CD4-positive, alpha-beta T cell treated with Interleukin-4 for 4 hours (primary cell): ENCODE measurements at places on chromosomes 4 and X.
A peak's percentile ranks its signal among the peaks of the same experiment; 100 is the strongest.

DNA sequence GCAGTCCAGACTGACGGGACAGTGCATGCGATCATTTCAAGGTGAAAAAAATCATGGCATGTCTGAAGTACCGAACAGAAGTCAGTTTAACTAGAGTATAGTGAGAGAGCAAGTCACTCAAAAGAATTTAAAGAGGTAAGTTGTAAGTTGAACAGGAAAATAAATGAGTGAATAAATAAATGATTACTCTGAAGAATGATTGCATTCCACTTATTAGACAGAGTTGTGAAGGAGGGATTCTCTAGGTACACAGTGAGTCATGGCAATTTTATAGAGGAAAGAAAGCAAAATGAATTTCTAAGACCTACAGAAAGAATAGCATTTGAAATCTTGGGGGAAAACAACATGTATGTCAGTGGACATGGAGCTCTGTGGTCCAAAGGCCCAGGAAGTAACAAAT, 37.1 kb upstream of the SLC7A11 start:
- DNase-seq = no peak

GRCh38 chrX:129959493-129959832, 23.0 kb upstream of the BCORL1 start:
- no peak for DNase-seq

- no peak for DNase-seq
Observed at GRCh38 chrX:153861733-153862310, 24.2 kb downstream of the L1CAM start.

- peak; percentile 41 for DNase-seq
Observed at GRCh38 chr4:6199422-6199921, 877 bp downstream of the JAKMIP1 start.

DNA sequence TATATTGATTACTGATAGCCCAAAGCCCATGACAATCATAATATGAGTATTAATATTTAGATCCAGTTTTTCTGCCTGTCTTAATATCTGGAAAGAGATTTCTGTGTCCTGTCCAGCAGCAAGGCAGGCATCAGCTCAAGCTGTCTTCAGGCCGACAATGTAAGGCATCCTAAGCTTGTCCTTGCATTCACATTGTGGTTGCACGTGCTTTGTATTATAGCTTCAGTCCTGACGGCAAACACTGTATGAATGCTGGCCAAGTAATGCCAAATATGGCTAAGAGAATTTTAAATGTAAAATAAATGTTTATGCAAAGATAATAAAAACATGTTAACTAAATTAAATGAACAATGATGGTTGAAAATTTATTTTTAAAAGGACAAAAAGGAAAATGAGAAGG, 255.7 kb upstream of the RPS6KA3 start:
- no peak for DNase-seq

- DNase-seq = no peak
Observed at GRCh38 chr4:187663076-187663475, 332.5 kb upstream of the ZFP42 start.

GRCh38 chr4:55348466-55348865, 2.4 kb downstream of the SRD5A3 start:
- DNase-seq = no peak

DNA sequence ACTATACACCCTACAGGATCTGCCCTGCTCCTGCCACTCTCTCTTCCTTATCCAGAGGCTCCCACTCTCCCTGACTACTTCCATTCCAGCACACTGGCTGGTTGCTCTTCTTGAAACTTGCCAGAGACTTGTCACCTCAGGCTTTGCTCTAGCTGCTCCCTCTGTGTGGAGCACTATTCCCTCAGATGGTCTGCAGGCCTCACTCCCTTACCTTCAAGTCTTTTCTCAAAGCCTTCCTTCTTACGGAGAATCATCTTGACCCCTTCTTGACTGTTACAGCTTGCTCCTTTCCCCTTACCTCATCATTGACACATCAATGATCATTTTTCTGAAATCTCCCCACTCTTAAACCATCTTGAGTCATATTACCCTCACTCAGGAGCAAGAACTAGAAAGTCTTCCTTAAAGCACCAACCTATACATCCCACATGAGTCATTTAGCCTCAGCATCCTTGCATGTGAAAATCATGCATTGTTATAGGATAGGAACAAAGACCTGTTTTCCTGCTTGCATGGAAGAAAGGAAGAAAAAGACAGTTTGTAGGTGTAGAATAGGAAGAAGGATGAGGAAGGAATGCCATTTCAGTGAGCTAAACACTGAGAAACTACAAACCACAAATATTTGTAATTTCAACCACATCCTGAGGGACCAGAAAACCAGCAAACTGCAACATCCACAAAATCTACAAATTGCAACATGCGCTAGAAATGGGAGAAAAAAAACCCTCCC, 55.7 kb downstream of the ANTXR2 start:
- DNase-seq = peak; percentile 24

DNA sequence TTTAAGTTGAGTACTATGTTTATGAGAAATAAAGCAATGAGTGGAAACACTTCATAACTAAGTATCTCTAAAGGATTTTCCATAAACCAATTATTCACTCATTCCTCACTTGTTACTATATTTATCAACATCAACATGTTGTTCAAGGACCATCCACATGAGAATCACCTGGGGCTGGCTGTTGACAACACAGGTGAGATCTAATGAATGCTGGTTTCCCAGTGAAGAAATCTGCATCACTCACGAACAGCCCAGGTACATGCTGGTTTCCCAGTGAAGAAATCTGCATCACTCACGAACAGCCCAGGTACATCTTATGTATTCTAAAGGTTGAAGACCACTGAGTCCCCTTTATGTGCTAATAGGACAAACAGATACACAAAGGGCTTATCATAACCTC, 32.5 kb downstream of the TSPAN5 start:
- DNase-seq = no peak

DNA sequence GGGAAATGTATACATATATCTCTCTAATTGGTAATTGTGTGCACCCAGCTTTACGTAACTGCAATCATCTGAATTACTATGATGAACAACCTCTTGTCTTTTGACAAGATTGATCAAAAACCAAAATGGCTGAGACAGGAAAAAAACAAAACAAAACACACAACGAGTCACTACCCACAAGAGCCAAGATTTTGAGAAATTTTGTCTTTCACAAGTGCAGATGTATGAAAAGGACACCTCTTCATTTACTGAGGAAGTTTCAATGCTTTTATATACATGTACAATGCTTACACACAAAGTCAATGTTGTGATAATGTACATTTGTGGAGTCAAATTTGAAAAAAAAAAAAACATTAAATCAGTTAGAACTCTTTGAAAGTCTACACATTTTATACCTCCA, 224.6 kb downstream of the SCFD2 start:
- DNase-seq = no peak

DNA sequence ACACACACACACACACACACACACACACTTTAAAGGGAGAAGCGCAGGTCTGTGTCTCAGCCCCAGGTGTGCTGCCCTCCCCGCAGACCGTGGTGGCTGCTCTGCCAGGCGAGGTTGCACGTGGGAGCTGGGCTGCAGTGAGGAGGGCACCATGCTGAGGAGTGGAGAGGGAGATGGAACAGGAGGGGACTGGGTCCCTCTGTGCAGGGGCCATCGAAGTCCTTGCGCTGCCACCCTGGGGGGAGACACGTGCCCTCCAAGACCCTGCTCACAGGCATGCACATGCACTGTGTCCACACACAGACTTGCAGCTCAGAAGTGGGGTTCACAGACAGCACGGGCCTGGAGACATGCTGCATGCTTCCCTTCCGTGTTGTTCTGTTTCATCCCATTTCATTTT, 65.5 kb upstream of the HGFAC start:
- DNase-seq = no peak

DNA sequence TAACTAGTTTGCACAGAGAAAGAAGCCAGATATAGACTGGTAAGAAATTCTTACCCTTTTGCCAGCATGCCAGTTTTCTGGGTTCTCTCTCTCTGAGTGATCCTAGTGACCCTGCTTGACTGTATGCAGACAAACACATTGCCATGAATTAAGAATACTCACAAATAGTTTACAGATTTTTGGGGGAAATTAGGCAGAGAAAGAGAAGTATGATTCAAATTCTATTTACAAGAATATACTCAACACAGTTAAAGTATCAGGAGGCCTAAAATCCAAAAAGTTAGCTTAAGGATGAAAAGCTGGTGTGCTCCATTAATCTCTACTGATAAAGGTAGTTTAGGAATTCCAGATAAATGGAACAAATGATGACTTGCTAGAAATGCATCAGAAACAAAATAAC, 18.4 kb downstream of the MOB1B start:
- no peak for DNase-seq

- no peak for DNase-seq
Observed at GRCh38 chr4:158065176-158065575, 107.6 kb downstream of the GASK1B start.

DNA sequence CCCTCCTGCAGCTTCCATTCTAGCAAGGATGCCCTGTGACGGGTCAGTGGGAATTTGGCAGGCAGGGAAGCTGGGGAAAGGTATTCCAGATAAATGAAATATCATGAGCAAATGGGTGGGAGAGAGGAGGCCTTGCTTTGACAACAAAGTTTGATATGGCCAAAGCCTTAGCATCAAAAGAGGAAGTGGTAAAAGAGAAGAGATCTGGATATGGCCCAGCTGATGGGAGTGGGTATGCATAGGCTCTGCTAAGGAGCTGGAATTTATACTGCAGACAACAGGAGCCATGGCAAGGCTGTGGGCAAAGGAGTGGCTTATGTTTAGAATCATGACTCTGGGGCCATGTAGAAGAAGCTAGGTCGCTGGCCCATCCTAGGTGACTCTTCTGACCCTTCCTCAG, 89.2 kb downstream of the PJA1 start:
- no peak for DNase-seq

DNA sequence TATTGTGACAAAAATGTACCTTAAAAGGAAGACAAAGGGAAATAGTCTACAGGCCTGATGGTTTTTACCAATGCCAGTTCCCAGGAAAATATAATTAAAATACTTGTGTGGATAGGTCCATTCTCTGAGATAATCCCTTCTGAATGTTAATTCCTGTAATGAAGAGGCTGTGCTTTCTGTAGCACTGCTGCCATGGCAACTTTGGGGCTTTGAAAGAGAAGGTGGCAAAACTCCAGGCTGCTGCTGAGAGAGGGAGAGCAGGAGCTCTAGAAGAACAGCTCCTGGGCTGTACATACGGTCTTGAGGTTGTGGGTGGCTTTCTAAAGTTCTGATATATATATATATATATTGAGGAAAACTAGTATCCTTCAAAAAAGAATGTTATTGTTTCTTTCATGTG, 125.4 kb downstream of the PDLIM5 start:
- DNase-seq = no peak

GRCh38 chr4:128573781-128574508, 235.6 kb upstream of the JADE1 start:
- DNase-seq = no peak

DNA sequence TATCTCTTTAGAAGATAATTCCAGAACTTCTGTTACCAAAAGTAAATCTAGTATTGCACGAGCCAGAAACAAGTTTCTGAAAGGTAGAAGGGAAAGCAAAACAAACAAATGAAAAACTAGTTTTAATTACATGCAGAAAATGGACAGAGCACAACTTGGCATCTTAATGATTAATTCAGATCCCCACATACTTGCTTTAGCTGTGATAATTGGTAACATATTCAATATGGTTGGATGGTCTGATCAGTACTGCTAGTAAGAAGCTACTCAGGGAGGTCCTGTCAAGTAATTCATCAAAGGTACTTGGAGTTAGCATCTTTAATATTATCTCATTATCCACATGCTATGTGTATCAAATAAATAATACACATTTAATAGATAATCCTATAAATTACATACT, 204.3 kb downstream of the TRAM1L1 start:
- no peak for DNase-seq

DNA sequence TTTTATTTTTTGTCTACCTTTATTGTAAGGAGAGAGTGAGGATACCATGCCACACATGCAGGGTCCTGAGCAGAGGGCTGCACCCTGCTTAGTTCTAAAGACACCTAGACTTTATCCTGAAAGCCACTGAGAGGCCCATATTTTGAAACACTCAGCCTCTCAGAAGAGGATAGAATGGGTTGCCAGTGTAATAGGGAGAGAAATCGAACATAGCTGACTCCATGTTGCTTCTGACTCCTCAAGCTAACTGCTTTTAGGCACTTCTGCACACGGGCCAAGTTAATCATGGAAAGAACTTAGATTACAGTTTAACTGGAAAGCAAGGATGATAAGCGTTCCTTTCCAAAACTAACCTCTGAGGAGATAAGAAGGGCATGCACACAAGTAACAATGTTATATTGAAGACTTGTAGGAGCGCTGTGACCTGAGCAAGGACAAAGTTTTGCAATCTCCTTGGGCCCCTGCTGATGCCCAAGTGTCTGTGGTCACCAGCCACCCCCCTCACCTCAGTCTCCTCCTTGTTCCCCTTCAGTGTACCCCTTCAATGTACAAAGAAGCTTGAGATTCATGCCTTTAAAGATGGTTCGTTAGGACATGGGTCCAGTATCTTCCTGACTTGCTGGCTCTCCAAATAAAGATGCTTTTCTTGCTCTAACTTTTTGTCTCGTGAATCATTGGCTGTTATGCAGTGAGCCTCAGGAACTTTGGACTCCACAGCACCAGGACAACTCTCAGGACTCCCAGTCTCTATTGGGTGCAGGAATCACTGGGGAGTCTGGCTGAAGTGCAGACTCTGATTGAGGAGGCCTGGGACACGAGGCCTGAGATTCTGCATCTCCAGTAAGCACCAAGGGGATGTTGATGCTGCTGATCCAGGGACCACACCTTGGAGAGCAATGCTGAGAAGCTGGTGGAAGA, 25.4 kb upstream of the CD99 start:
- DNase-seq = no peak

GRCh38 chr4:47774079-47774478, 63.8 kb downstream of the CORIN start:
- DNase-seq = no peak

DNA sequence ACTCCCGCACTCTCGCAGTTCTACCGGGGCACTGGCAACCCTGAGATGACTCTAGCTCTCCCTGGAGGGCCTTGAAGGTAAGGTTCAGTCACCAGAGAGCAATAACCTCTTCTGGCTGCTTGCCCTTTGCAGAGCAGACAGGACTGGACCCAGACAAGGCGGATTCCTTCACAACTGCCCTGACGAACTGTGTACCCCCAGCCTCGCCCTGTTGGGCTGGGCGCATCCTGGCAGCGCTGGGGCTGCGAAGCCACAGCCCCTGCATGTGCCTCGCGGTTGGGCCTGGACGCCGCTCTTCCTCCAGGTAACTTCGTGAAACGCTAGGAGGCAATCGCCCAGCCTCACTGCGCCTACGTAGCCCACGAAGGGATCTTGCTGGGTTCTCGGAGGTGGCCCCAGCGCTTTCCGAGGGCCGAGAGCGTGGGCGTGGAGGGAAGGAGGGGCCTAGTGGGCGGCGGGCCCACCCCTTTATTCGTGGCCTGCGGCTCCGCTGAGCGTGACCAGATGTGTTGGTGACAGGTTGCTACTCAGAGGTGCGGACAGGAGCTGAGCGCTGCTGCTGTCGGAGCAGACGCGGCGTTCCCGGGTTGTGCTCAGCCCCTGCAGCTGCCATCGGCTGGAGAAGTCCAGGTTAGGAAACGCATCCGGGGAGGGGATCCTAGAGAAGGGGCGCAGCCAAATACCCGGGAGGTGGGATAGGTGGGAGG, 1.9 kb upstream of the MAMLD1 start:
- DNase-seq = peak; percentile 19
